ENCODE measurements at places on chromosomes 2 and 18.

DNA sequence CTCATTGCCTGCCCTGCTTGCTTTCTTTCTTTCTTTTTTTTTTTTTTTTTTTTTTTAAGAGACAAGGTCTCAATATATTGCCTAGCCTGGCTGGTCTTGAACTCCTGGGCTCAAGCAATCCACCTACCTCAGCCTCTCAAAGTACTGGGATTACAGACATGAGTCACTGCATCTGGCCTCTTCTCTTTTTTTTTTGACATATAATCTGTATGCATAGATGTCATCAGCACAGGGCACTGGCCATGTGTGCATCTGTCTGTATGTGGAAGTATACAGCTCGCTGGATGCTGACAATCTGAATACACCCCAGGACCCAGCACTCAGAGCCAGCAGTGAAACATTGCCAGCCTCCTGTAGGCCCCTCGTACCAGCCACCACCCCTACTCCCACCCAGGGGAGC lies 49.5 kb downstream of the TFCP2L1 start:
- no peak for DNase-seq

DNA sequence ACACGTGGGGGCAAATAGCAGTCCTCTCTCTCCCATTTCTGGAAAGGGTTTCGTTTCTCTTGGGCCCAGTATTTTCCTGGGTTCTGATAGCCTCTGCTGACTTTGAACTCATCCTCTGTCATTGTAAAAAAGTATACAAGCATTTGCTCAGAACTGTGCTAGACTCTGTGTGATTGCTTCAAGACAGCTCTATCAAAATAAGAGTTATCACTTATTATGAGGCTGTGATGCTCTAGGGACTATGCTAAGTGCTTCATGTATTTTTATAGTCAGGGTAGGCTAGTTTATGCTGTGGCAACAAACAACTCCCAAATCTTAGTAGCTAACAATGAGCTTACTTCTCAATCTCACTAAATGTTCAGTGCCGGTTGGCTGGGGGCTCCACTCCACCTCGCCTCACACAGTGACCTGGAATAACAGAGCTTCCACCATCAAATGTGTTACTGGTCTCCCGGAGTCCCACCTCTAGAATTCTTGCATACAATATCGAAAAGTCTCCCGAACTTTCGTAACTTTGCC lies 110.8 kb upstream of the CDC42EP3 start:
- DNase-seq = no peak

- DNase-seq = no peak
Measured at GRCh38 chr2:238277695-238278094, 10.7 kb downstream of the PER2 start.

DNA sequence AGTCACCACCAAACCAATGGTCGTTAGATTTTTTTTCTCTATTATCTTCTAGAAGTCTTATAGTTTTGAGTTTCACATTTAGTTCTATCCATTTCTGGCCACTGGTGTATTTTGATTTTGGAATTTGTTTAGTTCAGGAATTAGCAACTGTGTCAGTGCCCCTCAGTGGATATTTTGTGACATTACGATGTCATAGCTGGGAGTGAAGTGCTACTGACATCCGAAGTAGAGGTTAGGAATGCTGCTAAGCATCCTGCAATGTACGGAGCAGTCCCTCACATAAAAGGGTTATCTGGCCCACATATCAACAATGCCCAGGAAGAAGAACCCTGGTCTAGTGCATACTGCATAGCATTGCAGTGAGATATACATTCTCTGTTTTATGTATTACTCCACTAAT lies 157.4 kb upstream of the RGPD4 start:
- DNase-seq = no peak

GRCh38 chr2:240996161-240996833 lies 2.1 kb upstream of the SNED1 start:
- no peak for DNase-seq

DNA sequence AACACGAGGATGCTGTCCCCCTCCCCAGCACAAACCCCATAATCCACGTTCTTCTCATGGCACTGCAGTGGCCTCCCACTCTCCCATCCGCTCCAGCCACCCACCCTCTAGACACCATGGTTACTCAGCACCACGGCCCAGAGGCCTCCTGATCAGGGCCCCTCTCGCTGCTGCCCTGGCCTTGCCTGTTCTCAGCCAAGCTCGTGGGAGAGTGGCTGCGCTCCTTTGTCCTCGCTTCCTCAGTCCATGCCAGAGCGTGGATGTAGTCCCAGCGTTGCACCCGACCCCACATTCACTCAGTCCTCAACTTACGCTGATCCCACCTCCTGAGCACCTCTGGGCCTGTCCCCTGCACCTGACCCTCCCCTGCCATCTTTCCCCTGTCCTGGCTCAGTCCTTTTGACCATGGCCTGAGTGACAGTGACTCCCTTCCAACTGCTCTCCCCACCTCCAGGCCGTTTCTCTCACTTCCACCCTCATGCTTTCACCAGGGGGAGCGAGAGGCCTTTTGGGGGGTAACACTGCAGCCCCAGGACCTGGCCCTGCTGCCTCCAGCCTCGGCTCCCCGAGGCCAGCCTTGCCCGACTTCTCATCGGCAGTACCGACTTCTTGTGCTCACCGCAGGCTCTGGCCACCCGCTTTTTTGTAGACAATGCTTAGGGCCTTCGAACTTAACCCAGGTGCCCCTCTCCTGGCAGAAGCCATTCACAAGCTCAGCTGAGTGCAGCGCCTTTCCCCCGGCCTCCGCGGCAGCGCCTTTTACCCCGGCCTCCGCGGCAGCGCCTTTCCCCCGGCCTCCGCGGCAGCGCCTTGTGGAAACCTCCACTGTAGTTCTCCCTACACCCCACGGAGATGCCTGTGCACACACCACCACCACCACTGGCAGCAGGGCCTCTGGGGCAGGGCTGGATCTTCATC lies 131.4 kb downstream of the CLIP4 start:
- DNase-seq = no peak

DNA sequence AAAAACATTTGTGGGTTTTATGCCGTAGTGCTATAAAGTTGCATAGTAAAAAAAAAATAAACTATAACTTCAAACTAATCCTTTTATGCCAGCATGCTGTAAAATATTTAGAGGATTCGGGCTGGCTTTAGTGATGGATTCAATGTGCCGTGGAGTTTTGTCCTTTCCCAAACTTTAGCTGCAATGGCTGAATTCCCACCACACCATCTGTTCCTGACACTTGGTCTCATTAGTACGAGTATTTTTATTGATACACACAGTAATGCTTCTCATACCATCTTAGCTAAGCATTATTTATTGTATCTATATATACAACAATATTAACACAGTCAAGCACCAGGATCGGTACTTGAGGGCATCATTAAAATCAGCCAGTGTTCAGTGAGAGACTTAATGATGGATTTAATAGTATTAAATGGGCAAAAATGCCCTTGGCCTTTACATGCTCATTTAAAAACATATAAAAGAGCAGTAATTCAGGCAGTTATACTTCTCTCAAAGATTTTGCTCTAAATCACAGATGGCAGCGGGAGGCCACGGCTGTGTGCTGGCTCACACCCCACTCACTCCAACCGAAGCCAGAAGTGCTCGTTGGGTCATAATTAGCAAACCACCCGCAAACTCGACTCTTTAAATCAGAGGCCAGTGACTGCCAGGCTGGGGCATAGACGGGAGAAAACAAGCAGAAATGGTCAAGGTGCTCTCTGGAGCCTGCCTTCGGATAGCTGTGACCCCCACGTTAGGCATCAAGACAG lies 297.0 kb upstream of the REV1 start:
- no peak for DNase-seq

GRCh38 chr2:178589335-178589734 lies 109.1 kb downstream of the PLEKHA3 start:
- DNase-seq = no peak

DNA sequence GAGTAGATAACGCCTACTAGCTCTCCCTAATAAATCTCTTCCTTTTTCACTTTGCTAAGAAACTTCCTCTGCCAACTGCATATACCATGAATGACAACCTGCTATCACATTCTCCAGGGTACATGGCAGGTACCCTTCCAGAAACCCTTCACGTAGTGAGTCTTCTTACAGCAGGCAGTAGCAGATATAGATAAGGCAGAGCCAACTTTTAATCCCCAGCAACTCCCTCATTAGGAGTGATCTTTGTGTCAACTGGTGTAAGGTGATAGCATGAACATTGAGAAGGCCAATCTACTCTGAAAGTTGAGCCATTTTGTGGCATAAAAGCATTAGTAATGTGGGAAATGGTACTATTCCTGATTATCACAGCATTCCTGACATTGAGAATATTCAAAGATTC lies 5.7 kb upstream of the STK17B start:
- no peak for DNase-seq

DNA sequence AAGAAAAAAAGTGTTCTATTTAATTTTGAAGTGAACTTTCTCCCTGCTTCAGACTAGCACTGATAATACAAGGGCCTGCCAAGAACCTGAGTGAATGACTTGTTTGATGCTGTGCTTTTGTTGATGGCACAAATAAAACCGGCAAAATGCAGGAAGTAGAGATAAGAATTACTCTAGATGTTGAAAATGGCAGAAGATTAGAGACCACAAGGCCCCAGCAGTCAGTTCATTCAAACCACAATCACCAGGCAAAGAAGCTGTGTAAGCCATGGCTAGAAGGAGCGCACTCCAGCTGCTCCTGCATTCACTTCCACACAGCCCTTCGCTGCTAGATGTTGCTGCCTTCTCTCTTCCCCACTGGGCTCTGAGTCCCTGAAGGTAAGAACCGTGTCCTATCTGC lies 297.1 kb downstream of the AGPS start:
- DNase-seq = no peak

DNA sequence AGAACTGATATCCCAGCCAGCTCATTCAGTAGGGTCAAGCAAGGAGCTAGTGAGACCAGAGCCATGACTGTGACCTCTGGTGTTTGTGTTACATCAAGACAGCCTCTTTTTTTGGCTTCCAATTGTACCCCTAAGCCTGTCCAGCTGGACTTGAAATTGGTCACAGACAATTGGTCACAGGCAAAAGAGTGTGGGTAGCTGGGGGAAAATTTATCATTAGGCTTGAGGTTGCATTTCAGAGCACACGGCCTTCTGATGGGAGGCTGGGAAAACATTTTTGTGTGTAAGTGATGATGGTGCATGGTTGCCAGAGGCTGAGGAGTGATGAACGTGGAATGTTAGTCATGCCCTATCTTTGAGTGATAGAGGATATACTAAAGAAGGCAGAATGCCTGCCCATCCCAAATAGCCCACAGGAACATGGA lies 285.1 kb upstream of the SLC14A2 start:
- DNase-seq = no peak
